ENCODE measurements at places on chromosomes 7 and 10.

DNA sequence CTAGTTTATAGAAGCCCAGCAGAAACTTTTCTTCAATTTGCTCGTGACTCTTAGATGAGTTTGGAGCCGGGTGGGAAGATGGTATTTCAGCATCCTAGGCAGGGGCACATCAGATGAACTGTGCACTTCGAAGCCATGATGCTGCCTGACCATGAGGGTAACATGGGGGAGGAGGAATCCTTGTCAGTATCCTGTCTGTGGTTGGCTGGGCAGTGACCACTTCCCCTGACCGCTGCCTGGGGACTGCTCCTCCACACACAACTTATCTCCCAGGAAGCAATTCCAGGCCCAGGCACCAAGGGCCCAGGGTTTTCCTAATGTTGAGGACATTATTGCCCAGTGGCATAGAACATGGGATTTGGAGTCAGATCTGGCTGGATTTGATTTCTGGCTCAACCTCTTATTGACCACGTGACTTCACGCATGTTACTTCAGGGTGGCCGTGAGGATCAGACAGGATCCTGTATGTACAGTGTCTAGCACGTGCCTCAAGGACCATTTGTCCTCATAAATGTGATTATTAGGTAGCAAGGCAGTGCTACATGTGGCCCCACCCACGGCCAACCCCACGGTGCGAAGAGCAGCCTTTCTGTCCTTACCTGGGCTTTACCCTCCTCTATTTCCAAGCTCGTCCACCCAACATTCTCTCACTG is 65.2 kb downstream of the PTPRE start:
- DNase-seq, result no peak

DNA sequence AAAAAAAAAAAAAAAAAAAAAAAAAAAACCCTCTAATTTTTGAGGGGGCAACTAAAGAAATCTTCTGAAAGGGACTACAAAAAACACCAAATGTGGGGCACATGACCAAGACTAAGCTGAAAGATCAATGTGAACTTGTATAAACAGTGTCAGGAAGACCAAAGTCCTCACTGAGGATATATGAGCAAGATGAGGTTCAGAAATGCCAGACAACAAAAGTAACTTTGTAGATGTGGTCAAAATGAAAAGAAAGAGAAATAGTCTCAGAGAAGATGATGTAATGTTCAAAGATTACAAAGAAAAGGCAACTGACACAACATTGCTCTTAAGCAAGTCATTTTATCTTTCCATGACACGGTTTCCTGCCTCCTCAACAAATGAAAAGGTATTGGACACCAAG is 48.7 kb upstream of the PTPRZ1 start:
- DNase-seq, result no peak

- DNase-seq, result no peak
Measured at GRCh38 chr10:57825015-57825414, 442.7 kb downstream of the IPMK start.

- DNase-seq, result no peak
Measured at GRCh38 chr10:178723-179122, 43.5 kb downstream of the ZMYND11 start.

All from NCI-H1436 (cell line).